ENCODE measurements at places on chromosomes 13 and 19.
A peak's percentile ranks its signal among the peaks of the same experiment; 100 is the strongest.

- DNase-seq = no peak
Measured at GRCh38 chr19:6276447-6276846, 3.3 kb downstream of the MLLT1 start.

- DNase-seq = no peak
Measured at GRCh38 chr19:50415661-50416033, 3.1 kb upstream of the SPIB start.

DNA sequence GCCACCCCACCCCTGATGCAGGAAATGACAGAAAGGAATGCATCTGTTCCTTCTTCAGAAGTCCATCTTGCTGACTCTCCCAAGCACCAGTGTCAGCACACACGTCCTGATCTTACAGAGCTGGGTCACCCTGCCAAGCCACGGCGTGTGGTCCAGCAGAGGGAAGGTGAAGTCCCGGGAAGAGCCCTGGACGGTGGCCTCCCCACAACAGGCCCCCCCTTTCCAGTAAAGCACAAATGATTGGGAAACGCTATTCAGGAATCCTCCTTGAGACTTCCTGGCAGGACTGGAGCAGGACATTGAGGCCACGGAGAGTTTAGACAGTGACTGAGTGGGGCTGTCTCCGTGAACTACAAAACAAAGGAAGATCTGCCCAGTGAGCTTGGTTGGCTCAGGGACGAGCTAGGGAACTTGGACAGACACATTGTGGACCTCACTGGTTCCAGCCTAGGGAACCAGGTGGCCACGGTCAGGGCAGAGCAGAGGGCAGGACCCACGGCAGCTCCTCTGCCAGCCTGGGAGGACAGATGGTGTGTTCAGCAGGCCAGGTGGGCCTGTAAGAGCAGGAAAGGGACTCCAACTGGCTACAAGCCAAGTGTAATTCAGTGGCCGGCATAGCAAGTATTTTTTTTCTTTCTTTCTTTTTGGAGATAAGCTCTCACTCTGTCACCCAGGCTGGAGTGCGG is 41.7 kb downstream of the ELL start:
- DNase-seq = no peak

DNA sequence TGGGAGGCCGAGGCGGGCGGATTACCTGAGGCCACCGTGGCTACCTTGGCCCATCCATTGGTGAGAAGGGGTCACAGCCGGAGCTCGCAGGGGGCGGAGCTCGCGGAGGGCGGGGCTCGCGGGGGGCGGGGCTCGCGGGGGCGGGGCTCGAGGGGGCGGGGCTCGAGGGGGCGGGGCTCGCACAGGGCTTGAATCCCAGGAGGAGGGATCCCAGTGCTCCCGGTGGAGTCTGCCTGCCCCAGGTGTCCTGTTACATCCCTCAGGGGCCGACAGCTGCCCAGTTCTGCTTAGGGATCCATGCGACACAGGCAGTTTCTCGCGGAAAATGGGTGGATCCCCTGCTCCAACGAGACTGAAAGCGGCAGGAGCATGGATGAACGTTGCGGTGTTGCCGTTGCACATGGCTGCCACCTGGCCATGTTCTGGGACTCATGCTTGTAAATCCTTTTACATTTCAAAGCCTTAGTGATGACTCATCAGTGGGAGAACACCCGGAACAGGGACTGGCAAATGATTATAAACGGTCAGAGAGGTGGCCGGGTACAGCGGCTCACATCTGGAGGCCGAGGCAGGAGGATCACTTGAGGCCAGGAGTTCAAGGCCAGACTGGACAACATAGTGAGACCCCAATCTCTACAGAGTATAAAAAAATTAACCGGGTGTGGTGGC is 25.1 kb downstream of the TMPRSS9 start:
- DNase-seq = no peak

- peak; percentile 59 for DNase-seq
Measured at GRCh38 chr19:17719730-17720400, 585 bp downstream of the MAP1S start.

- DNase-seq = no peak
Measured at GRCh38 chr13:40342901-40343300, 323.5 kb downstream of the FOXO1 start.

- DNase-seq = no peak
Measured at GRCh38 chr13:39646122-39646521, 9.3 kb upstream of the COG6 start.

DNA sequence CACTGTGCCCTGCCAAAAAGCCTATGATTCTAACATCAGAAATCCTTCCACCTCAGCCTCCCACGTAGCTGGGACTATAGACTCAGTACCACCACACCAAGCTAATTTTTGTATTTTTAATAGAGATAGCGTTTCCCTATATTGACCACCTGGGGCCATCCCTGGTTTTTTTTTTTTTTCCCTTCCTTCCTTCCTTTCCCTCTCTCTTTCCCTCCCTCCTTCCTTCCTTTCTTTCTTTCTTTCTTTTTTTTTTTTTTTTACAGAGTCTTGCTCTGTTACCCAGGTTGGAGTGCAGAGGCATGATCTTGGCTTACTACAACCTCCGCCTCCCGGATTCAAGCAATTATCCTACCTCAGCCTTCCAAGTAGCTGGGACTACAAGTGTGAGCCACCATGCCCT is 1.1 kb upstream of the SAE1 start:
- DNase-seq = no peak

- DNase-seq = no peak
Measured at GRCh38 chr19:32373585-32374295, 28.3 kb downstream of the ZNF507 start.

- no peak for DNase-seq
Measured at GRCh38 chr19:49677231-49677900, at the start of gene PRMT1. Gene PRMT1, plus strand, starts transcription at chr19:49677271. Its CDS starts 10 bp downstream, at chr19:49677281.

DNA sequence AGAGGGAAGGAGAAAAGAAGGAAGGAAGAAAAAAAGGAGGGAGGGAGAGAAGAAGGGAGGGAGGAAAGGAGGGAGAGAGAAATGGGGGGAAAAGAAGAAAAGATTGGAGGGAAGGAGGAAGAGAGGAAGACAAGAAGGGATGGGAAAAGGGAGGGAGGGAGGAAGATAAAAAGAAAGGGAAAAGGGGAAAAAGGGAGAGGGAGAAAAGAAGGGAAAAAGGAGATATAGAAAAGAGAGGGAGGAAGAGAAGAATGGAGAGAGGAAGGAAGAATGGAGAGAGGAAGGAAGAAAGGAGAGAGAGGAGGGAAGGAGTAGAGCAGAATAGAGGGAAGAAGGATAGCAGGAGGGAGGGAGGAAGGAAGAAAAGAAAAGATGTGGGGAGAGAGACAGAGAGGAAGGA is 334.6 kb downstream of the TSHZ3 start:
- no peak for DNase-seq

GRCh38 chr13:99375738-99376080 is 68.5 kb upstream of the GPR183 start:
- DNase-seq = no peak

DNA sequence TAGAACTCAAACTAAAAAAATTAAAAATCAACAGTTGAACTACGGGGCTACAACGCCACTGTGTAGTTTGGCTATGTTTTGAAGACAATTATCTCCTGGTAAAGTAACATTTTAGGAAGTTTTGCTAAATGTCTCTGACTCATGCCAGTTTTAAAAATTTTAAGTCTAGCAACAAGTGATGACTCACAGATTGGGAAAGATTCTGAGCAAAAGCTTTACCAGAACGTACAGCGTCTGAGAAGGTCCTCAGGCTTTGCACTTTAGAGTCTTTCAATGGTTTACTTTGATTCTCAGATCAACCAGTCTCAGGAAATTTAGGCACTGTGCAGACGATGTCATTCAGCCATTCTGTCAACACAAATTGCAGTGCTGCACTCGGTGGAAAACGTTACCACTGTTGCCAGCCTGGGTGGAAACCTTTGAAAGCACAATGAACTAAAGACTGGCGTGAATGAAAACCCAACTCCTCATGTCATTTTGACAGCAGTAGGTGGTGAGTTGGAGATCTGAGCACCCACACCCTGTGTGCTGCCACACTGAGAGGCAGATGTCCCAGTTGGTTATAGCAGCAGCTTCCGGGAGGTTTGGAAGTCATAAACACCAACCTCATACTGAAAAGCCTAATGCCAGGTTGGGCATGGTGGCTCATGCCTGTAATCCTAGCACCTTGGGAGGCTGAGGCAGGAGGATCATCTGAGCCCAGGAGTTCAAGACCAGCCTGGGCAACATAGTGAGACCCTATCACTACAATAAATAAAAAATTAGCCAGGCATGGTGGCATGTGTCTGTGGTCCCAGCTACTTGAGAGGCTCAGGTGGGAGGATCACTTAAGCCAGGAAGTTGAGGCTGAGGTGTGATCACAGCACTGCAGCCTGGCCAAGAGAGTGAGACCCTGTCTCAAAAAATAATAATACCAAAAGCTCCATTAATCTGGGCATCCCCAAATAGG is 6.3 kb upstream of the WTIP start:
- peak; percentile 5 for DNase-seq

GRCh38 chr19:1258707-1259205 is 10.4 kb downstream of the MIDN start:
- no peak for DNase-seq

DNA sequence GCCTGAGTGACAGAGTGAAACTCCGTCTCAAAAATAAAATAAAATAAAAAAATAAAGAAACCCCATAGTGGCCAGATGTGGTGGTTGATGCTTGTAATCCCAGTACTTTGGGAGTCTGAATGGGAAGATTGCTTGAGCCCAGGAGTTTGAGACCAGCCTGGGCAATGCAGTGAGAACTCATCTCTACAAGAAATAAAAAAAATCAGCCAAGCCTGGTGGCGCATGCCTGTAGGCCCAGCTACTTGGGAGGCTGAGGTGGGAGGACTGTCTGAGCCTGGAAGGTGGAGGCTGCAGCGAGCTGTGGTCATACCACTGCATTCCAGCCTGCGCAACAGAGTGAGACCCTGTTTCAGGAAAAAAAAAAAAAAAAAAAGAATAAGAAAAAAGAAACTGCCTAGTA is 53.8 kb downstream of the ZNF627 start:
- no peak for DNase-seq

DNA sequence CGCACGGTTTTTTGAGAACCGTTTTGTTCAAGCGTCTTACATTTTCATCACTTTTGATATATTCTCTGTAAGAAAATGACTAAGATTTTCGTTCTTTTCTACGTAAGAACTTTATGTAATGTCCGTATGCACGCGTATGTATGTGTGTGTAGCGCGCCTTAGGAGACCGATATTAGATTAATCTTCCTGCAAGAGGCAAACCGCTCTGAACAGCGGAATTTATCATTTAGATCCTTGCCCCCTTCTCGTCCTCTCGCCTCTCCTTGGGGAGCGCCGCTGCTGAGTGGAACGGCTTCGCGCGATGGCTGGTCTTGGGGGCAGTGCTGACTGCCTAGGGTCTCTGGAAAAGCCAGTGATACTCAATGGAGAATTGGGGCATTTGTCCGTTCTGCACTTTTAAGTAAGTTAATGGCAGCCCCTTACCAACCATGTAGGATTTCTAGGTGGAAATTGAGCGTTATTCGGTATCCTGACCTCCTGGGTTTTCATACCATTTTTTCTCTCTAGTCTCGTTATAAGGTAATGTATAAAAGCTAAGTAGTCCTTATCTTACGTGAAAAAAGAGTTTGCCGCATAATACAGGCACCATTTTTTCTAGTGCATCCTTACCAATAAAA is 4.7 kb downstream of the MAB21L1 start:
- no peak for DNase-seq

- no peak for DNase-seq
Measured at GRCh38 chr19:30224689-30225606, 147.2 kb upstream of the ZNF536 start.

GRCh38 chr13:104408733-104409132 is 1342.5 kb upstream of the SLC10A2 start:
- no peak for DNase-seq

- DNase-seq = no peak
Measured at GRCh38 chr13:98675066-98675465, 77.4 kb downstream of the SLC15A1 start.

GRCh38 chr13:30510091-30510490 is 44.4 kb upstream of the HMGB1 start:
- no peak for DNase-seq

- DNase-seq = no peak
Measured at GRCh38 chr19:21921691-21922180, 85.8 kb upstream of the ZNF43 start.

- DNase-seq = no peak
Measured at GRCh38 chr13:101053301-101054093, 362.8 kb downstream of the NALCN start.

GRCh38 chr13:52842441-52842840 is 6.0 kb downstream of the PCDH8 start:
- no peak for DNase-seq

DNA sequence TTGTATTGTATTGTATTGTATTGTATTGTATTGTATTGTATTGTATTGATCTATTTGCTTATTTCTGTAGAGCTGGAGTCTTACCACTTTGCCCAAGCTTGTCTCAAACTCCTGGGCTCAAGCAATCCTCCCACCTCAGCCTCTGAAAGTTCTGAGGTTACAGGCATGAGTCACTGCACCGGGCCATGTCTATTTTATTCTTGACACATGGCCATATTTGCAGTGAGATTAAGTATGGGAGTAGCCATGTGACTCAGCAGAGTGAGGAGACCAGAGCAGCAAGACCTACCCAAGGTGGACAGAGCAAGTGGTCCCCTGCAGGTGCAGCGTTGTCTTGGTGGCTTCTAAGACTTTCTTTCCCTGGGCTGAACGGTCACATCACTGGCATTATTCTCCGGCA is 49.1 kb upstream of the UBAC2 start:
- DNase-seq = no peak

DNA sequence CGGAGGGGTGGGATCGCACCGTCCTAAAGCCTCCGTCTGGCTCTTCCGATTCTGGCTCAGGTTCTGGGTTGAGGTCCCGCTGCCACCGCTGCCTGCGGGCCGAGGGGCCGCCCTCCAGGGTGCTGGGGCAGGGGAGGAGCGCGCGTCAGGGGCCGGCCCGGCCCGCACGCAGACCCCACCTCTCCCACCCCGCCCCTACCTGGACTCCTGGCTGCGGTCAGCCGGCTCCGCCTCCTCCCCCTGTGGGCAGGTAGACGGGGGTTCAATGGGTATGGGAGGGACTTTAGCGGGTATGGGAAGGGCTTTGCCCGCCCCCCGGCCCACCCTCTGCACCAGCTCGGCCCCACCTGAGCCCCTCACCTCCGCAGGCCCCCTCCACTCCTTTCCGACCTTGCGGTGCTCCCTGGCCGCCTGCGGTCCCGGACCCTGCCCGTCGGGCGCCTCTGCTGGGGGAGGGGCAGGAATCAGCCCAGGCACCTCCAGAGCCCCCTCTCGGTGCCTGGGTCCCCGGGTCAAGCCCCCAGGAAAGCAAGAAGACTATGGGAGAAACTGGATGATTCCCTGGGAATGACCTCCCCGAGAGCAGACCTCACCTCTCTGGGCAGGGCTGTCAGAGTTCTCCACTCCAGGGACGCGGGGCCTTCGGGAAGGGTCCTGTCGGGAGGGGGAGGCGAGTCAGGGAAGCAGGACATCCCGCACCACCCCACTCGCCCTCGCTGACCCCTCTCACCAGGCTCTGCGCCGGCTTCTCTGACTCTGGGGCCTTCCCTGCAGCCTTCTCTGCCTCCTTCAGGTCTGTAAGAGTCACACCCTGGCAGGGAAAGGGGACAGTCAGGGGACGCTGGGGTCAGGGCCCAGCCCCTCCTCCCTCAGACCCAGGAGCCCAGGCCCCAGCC is 17.0 kb downstream of the EPS8L1 start:
- DNase-seq = no peak
